ENCODE measurements at places on chromosomes 5 and 9.

DNA sequence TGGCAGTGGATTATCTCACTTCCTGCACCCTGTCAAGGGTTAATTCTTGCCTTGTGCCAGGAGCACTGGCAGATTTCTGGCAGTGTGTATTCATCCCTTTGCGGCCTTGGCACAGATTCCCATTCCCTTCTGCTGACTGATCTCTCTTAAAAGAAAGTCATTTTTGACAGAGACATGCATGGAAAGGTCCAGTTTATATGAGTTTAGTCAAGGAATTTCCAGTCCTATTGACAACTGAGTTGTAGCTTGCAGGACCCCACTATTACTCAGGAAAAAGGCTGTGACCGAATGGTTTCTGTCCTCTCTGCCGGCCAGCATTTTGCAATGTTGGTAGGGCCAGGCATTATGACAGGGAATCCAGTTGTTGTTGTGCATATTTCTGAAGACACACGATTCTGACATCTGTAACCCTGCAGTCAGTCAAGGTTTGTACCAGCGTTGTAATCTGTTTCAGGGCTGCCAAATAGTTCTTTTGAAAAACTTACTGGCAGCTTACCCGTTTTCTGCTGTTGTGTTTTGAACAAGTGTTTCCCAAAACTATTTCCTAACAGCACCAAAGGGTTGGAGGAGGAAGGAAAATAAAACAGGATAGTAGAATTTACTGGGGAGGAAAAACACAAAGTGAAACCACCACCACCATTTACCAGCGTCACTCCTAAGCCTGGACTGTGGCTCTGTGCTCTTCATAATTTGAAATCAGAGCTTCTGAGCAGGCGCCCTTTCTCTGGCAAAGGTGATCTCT, 243.4 kb upstream of the KLF4 start:
- no peak for DNase-seq

DNA sequence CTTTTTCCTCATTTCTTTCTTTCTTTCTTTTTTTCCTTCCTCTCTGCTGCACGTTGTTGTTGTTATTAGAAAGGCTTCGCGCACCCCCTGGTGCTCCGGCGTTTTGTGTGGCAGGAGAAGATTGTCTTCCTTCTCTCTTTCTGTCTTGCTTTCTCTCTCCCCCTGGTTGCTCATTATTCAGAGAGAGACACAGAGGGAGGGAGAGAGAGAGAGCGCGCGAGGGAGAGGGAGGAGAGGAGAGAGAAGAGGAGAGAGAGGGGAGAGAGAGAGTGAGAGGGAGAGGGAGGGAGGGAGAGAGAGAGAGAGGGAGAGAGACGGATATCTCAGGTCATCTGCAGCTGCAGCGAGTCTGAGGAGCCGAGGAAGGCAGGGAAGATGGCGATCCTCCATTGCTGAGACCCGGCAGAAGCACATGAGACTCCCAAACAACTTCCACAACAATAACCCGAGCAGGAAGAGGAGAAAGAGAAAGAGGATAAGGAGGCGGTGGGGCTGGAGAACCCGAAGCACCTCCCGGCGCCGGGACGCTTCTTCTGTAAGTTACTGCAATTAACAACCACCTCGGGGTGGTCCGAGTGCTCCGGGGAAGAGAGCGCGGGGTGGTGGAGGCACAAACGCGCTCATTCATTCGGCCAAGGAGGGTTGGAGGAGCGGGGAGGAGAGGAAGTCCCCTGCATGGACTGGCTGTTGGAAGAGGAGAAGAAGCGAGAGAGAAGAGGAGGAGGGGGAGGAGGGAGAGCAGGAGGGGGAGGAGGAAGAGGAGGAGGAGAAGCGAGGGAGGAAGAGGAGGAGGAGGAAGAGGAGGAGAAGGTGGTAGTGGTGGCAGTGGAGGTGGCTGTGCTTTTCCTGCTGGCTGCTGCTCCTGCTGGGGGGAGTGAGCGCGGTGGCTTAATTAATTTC, at the start of gene ZNF462:
Gene ZNF462 (plus strand): TSS at position 346 of the 900 bp plus-strand sequence. CDS start 60,218 bp downstream, outside the sequence.
- DNase-seq, result peak; percentile 34

GRCh38 chr5:174436750-174437149, 287.6 kb upstream of the MSX2 start:
- DNase-seq, result no peak

DNA sequence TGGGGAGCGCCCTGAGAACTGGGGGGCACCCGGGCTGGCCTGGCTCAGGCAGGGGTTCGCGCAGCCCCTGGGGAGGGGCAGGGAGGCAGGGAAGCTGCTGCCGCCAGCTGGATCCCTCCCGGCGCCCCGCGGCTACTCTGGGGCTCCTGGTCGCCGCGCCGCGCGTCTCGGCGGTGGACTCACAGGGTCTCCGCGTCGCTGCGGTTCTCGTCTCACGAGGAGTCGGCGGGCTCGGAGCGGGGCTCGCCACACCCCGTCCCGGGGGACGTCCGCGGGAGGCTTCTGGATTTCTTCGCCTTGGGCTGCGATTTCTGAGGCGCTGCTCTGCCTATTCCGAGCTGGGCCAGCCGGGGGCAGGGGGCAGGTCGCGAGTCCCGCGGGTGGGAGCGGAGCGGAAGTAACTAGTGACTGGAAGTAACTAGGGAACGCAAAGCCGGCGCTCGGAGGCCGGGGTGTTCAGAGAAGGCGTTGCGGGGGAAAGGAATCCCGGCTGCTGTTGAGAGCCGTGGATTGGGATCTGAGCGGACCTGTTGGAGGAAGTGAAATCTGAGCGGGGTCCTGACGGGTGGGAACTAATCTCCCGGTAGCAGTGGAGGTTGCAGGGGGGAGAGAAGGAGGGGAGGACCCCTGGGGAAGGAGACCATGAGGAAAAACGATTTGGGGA, 511 bp downstream of the CYSTM1 start:
- no peak for DNase-seq
